8988T (cell line): ENCODE measurements at places on chromosomes 5 and 9.

DNA sequence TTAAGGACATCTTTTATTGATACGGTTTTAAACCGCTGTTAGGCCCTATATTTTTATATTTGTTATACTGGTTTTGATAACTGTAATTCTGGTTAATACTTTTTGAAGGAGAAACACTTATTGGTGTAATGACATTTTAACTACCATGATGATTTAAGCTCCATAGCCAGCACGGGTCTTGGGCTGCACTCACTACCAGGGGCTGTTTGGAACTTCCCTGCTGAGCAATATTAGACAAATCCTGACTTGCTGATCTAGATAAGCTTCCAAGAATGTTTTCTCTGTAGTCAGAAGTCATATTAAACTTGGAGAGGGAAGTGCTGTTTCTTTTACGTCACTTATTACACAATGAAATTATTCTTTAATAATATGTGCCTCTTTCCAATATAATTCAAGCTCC lies 540.0 kb upstream of the GRAMD2B start:
- DNase-seq = no peak

- no peak for DNase-seq
These were observed 13.0 kb upstream of the SH3RF2 start for GRCh38 chr5:145923405-145923804.

DNA sequence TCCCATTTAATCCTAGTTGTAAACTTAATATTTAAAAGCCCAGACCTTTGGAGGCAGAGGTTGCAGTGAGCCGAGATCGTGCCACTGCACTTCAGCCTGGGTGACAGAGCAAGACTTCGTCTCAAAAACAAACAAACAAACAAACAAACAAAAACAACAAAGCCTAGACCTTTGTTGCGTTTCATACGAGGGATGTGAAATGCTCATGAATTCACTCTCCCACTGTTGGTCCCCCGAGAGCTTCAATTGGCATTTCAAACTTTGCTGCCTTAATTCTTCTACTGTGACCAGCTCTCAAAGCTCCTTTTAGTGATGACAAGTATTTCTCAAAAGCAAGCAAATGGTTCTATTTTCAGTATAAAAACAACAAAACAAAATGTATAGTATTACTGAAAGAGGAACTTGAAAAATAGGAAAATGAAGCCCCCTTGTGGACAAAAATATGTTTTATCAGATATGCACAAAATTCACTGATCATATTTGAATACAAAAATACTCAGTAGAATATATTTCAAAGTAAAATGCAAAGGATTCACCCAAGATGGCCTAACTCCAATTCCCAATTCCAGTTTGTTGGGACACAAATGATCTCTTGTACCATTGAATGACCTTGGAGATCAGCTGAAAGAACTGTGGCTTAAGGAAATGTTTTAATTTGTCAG lies 140.4 kb downstream of the ESM1 start:
- DNase-seq = no peak

GRCh38 chr9:135184181-135185053 lies 96.9 kb downstream of the OLFM1 start:
- no peak for DNase-seq

DNA sequence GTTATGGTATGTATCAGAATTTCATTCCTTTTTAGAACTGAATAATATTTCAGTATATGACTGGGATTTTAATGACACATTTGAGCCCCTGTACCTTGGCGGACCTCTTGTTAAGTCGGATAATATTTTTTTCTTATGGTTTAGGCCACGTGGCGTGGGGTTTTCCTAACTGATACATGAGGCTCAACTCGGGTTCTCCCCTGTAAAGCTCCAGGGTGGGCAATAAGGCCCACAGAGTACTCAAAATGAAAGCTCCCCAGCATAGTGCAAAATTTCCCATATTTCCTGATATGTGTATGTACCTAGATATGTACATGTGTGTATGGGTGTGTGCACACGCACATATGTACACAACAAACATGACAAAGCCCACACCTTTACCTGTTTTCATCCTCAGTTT lies 24.5 kb downstream of the TICAM2 start:
- no peak for DNase-seq

- no peak for DNase-seq
These were observed 42.7 kb upstream of the RARS1 start for GRCh38 chr5:168443533-168443932.

DNA sequence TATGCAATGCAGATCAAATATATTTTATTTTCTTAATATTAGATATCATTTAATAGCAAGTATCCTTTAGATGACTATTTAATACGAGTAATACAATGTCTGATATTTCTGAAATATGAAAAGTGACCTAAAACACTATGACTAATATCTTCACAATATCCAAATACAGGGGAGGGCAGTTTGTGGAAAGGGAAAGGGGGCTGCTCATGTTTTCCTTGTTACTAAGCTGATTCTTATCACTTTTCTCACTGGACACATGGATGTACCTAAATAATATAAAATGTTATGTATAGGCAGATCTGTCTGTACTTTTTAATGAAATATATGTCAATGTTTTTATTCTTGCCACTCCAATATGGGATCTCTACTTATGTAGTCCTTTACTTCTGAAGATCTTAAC lies 1879.1 kb upstream of the ACO1 start:
- no peak for DNase-seq

- DNase-seq = no peak
These were observed 24.1 kb upstream of the MTAP start for GRCh38 chr9:21778304-21778703.

- no peak for DNase-seq
These were observed 15.9 kb upstream of the FGF1 start for GRCh38 chr5:142701673-142702311.

DNA sequence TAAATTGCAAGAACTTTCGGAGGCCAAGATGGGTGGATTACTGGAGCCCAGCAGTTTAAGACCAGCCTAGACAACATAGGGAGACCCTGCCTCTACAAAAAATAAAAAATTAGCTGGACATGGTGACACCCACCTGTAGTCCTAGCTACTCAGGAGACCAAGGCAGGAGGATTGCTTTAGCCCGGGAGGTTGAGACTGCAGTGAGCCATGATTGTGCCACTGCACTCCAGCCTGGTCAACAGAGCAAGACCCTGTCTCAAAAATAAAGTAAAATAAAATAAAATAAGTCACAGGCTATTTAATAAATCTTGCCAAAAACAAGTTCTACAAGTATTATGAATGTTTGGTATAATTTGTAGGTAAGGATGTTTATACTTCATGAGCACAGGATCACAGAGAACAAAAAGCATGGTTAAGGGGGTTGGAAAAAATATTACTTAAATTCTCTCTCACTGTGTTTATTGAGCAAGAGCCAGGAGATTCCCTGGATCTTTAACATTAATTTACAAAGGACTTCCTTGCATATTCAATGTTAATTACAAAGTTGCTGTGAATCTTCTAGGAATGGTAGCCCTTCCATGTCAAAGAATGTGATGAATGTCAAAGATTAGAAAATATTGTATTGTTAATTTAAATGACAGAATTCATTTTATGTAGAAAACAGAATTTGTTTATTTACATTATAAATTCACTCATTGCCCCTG lies 164.0 kb downstream of the RFX3 start:
- DNase-seq = no peak

DNA sequence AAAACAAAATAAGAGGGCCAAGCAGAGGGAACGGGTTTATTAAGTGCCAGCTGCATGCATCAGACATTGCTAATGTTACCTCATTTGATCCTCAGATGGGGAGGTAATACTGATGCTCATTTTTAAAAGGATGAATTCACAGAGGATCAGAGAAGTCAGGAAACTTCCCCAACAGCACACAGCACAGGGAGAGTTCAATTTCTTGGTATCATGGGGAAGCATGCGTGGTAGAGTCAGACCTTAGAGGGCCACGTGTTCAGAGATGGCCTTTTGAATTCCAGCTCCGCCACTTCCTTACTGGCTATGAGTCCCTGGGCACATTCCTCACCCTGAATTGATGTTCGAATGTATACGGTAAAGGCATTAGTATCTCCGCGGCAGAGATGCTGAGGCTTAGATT lies 108.3 kb downstream of the MYO10 start:
- no peak for DNase-seq

GRCh38 chr9:79682076-79682736 lies 110.4 kb downstream of the TLE4 start:
- DNase-seq = no peak

- DNase-seq = no peak
These were observed 5.5 kb downstream of the UBE2D2 start for GRCh38 chr5:139566611-139567010.

GRCh38 chr9:35948901-35949318 lies 9.0 kb downstream of the OR2S2 start:
- no peak for DNase-seq

DNA sequence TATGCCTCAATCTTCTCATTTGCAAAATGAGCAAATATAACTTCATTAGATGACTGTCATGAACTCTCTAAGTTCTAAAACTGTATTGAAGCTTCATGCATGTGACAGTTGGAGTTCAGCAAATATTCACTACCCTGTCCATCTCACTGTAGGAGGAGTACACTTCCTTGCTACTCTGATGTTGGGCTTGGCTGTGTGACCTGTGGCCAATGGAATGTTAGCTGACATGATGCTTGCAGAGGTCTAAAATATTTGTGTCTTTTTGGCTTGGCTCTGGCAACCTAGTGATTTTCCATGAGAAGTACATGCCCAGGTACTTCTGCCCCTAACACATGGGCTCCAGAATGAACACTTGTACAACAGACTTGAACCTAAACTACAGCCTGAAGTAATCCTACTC lies 203.1 kb upstream of the ANKH start:
- no peak for DNase-seq

GRCh38 chr5:98786191-98786853 lies 12.9 kb downstream of the RGMB start:
- no peak for DNase-seq

- DNase-seq = peak; percentile 32
These were observed 52.0 kb upstream of the TJP2 start for GRCh38 chr9:69122082-69122548.

DNA sequence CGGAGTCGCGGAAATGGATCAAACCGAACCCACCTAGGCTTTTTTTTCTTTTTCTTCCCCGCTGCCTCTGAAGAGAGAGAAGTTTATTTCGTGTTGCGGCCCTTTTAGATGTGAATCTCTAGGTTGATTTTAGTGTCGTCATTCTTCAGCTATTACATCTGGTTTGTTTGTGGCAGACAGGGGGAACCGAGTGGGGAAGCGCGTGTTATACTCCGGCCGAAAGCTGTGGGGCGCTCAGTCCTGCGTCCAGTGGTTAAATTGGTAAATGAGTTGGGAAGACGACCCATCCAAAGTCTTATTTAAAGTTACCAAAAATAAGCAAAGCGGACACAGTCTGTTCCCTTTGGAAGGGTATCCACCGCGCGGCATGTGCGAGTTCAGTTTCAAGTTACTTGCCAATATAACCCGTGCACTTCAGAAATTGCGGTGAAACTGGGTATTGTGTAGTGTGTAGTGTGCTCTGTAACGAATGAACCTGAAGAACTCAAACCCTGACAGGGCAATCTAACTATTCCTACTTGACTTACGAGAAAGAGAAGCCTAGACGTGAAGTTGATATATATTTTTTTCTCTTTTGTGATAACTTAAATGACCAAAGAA lies 1.3 kb downstream of the MAN2A1 start:
- peak; percentile 21 for DNase-seq

- peak; percentile 81 for DNase-seq
These were observed 24.3 kb upstream of the PTGES start for GRCh38 chr9:129776938-129777768.

DNA sequence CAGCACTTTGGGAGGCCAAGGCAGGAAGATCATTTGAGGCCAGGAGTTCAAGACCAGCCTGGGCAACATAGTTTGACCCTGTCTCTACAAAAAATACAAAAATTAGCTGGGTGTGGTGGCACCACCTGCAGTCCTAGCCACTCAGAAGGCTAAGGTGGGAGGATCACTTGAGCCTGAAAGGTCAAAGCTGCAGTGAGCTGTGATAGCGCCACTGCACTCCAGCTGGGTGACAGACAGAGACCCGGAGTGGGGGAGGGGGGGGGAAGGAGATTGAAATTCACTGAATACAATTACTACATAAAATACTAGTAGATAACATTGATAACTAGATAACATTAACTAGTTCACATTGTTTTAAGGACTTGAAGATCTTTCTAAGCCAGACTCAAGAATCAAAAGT lies 345.6 kb downstream of the BNC2 start:
- DNase-seq = no peak

DNA sequence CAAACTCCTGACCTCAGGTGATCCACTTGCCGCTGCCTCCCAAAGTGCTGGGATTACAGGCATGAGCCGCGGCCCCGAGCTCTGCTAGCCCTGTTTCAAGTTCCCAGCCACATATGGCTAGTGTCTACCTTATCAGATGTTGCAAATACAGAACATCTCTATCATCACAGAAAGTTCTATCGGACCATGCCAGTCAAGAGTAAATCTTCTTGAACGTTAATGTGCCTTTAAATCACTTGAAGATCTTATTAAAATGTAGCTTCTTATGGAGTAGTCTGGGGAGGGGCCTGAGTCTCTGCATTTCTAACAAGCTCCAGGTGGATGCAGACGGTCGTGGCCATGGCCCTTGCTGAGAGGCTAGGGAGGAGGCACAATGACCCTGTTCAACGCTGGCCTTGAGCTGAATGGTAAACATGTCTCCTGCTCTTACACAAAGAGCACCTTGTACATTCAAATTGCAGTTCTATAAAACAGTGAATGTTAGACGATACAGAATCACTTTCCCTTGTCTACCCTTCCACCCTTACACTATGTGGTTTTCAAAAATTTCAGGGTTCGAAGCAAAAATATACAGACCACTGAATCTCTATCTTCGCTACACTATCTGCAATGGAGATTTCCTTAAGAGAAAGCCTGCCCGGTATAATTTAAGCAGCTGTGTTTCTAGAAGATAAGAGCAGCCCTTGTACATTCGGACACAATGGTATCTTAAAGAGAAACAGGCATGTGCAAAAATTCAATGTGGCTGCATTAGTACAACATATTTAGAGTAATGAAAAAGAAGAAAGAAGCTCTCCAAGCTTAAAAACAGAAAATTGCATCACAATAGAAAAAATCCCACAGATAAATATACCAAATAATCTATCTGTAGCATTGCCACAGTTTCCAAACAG lies 114.1 kb downstream of the FRMD3 start:
- DNase-seq = no peak

DNA sequence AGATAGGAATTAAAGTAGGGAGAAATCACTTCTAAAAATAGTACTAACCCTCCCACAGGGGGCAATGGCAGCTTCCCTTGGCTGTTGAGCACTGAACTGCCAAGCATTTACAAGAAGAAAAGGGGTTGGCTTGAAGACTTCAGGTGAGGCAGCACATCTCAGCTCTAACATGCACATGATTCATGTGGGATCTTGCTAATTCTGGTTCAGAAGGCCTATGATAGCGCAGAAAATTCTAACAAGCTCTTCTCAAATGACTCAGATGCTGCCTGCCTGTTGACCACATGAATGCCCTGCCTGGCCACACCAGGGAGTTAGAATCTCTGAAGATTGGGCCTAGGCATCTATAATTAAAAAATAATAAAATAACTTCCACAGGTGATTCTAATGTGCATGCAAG lies 22.6 kb downstream of the CD180 start:
- DNase-seq = no peak

GRCh38 chr9:109604781-109605180 lies 106.7 kb upstream of the PTPN3 start:
- no peak for DNase-seq

GRCh38 chr9:132699956-132700355 lies 29.7 kb downstream of the GTF3C4 start:
- no peak for DNase-seq
